Immature natural killer cell (primary cell): ENCODE measurements at places on chromosomes 16 and 17.
A peak's percentile ranks its signal among the peaks of the same experiment; 100 is the strongest.

DNA sequence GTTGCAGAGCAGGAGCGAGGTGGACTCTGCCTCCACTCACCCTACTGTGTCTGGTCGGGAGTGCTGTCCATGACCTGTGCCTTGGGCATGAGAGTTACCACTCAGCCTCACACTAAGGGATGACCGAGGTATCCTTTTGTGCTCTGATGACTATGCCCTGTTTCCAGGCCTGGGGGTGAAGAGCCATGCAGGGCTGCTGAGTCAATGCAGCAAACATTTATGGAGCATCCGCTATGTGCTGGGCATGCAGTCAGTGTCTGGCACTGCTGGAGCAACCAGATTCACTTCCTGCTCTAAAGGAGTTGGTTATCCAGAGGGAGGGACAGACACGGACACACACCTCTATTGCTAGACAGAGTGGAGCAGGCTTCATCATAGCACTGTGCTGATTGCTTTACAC lies 7.6 kb upstream of the HNF1B start:
- DNase-seq, result no peak

DNA sequence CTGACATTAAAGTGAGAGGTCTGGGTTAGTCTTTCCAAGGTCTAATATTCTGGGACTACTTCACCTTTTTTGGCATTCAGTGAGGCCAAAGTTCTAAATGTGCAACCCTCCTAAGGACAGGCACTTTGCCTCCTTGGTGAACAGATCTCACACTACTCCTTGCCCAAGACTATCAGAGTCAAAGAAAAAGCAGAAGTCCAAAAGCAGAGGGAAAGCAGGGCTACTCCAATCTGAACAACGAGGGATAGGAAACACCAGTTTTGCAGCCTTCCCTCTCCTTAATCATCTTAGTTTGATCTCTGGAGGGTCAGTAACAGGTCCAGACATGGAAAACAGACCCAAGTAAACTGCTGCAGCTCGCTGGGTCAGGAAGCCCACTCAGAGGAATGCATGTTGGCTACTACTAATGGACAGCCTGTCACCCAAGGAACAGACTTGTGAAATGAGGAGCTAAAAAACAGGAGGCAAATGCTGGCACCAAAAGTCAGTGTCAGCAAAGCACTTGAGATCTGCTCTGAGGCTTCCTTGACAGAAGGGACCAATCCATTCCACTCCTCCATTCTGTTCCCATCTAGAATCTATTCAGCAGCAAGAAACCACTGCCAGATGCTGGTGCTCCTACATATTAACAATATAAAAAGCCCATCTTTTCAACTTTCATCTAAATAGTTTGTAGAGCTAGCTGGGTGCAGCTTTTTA lies 29.9 kb downstream of the DCUN1D3 start:
- no peak for DNase-seq

DNA sequence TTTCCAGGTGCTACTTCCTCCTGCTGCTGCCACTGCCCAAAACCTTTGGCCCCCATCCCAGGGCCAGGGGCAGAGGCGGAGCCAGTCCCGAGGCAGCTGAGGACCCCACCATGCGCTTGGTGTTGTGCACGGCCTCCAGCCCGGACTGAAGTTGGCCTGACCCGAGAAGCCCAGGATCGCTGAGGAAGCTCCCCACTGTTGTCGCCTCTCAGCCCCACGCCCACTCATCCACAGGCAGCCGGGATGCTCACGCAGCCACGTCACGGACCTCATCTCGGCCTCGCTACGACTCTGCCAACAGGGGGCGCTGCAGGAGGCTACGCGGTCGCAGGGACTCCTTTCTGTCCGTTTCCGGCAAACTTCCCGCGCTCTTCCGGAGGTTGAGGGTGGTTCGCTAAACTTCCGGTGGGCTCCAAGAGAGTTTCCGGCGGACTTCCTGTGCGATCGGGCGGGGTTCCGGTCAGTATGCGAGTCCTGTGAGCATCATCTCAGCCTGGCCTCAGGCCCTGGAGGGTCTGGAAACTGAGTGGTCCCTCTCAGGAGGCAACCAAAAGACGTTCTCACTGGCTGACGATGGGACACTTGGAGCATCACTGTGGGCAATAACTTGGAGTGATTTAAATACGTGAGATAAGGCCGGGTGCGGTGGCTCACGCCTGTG lies 12.4 kb downstream of the ZG16B start:
- DNase-seq, result peak; percentile 84

DNA sequence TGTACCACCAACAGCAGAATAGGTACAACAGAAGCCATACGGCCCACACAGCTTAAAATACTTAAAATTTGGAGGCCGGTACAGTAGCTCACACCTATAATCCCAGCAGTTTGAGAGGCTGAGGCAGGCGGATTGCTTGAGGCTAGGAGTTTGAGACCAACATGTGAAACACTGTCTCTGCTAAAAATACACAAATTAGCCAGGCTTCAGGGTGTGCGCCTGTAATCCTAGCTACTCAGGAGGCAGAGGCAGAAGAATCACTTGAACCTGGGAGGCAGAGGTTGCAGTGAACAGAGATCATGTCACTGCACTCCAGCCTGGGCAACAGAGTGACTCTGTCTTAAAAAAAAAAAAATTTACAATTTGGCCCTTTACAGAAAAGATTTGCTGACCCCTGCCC lies 17.0 kb downstream of the GFOD2 start:
- no peak for DNase-seq

DNA sequence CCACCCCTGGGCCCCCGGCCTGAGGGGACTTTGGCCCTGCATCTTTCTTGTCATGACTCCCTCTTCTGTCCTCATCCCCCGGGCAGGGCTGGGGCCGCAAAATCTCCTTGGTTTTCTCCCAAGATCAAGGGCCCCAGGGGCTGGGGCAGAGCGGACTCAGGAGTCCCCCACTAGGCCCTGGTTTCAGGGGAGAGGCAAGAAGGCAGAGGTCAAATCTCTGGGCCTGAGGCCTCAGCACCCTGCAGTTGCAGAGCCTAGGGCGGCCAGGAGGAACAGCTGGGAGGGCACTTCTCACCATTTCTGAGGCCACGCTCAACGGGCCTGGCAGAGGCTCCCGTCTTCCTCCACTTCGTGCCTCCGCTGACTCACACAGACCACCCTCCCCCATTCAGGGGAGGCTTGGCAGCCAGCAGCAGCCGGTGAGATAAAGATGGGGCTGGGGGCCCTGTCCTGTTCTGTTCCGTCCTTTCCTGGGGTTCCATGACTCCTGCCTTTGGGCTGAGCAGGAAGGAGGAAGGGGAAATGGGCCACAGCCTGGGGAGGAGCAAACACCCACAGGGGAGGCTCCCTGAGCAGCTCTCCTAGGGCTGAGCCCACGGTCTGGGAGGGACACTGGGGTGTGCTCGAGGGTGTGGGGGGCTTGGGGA lies 12.4 kb downstream of the ZSCAN10 start:
- DNase-seq, result no peak

DNA sequence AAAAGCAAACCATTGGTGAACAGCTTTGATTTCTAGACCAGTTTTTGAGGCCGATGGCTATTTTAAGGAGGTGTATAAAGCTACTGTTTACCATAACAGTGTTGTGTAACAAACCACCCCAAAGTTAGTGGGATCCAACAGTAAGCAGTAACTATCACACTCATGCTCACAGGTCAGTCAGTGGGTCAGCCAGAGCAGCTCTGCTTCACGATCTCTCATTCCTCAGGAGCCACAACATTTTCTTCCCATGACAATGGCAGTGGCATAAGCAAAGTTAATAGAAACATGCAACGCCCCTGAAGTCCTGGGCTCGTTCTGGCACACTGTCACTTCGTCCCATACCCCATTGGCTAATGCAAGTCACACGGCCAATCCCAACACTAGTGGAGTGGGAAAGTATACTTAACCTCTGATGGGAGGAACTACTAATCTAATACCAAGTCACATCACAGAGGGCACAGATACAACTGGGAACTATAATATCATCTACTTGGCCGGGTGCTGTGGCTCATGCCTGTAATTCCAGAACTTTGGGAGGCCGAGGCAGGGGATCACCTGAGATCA lies 28.0 kb upstream of the B4GALNT2 start:
- DNase-seq, result no peak

DNA sequence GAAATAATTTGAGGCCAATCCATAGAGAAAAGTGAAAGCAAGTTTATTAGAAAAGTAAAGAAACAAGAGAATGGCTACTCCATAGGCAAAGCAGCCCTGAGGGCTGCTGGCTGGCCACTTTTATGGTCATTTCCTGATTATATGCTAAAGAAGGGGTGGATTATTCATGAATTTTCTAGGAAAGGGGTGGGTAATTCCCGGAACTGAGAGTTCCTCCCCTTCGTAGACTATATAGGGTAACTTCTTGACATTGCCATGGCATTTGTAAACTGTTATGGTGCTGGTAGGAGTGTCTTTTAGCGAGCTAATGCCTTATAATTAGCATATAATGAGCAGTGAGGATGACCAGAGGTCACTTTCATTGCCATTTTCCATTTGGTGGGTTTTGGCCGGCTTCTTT lies 4.4 kb downstream of the DHRS7B start:
- DNase-seq, result no peak

DNA sequence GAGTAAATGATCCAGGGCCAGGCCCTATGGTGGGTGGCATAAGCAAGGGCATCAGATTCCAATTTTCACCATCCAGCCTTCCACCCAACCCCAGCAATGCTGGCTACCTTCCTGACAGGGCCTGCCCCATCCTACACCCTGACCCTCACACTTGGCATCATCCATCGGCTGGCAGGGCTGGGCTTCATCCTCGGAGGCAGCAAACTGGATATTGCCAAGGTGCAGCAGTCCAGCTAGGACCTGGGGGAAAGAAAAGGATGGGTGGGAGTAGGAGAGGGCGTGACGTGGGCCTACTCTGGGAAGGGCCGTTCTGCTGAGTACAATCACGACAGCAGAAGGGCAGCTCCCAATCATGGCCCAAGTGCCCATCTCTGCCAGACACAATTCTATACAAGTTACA lies 23.5 kb downstream of the MYO19 start:
- no peak for DNase-seq

DNA sequence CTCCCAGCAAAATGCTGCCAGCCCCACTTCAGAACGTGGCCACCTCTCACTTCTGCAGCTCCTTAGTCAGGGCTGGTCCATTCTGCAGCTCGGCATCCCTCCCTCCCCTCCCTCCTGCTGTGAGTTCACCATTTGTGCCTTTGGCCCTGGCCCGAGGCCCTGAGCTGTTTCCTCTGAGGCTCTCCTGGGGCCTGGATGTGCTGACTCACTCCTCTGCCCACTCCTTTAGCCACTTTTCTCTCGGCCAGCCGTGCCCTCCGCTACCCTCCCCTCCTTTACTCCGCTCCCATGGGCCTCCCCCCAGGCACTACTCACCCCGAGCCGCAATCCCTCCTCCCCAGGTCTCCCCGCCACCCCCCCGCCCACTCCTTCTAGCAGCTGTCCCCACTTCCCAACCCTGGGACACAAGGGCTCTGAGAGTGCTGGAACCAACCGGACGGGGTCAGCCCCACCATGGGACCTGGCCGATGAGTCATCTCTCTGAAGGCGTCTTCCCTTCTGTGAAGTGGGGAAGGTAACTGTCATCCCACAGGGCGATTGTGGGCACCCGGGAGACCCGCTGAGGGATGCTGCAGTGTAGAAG lies 11.5 kb downstream of the KCNG4 start:
- no peak for DNase-seq

- no peak for DNase-seq
Measured at GRCh38 chr16:4814046-4814445, 11.6 kb upstream of the ROGDI start.
